ENCODE measurements at places on chromosomes 4 and X.

DNA sequence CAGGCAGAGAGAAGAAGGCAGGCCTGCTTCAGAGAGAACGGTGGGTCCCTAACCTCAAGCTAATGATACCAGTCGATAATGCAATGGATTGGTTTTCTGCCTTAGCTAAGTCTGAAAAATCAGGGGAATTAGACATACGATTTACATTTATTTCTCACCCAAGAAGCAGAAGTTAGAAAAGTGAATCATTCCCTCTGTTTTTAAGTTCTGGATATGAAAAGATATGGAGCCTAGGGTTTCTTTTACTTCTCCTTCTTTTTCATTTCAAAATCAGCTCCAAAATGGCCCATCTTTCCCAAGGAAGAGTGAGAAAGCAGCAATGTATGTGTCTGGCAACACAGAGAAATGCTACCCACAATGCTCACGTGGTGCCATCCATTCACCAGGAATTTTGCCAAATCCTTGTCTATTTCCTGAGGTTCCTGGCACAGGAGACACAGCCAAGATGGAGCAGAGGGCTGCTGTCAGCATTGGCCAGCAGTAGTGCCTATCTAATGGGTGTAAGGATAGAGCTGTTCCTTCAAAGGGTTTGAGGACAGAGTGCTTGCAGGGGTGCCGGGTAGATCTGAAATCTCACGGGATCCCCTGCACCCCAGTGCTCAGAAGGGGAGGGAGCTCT is 231.5 kb downstream of the MAML3 start:
- peak; percentile 74 for DNase-seq

DNA sequence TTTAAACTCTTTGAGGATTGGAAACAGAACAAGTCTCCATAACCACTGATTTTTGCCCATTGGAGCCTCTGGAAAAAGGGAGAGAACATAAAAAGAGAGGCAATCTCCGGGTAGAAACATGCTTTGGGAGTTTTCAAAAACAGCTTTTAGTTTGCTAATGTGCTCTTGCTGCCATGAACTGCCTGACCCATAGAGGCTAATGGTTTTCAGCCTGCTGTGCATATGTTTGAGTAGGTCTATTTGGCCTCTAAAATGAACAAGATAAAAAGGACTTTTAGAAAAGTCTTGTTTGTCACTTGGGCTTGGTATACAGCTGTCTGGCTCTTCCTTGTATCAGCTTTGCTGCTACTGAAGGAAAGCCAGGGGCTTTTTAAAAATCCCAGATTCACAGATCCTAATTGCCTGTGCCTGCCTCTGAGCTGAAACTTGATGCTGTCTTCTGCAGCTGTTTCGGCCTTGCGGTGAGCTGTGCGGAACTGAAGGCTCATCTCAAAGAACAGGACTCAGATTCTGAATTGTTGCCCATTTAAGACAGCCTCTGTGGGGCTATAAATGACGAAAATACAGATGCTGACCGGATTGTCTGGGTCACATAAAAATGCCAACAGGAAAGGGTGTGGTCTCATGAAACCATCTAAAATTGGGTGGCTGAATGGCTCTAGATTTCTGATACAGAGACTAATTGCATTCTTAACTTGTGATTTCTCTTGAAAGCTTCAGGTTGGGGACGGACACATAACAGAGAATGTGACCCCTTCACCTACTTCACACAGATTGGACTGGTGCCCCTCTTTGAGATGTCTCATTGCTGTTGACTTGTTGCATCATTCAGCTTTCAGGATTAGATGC is 18.4 kb upstream of the ZNF41 start:
- DNase-seq: peak; percentile 38

GRCh38 chr4:1099270-1099669 is 14.1 kb downstream of the RNF212 start:
- DNase-seq: no peak

- DNase-seq: no peak
Observed at GRCh38 chr4:148730082-148730640, 287.9 kb upstream of the NR3C2 start.

DNA sequence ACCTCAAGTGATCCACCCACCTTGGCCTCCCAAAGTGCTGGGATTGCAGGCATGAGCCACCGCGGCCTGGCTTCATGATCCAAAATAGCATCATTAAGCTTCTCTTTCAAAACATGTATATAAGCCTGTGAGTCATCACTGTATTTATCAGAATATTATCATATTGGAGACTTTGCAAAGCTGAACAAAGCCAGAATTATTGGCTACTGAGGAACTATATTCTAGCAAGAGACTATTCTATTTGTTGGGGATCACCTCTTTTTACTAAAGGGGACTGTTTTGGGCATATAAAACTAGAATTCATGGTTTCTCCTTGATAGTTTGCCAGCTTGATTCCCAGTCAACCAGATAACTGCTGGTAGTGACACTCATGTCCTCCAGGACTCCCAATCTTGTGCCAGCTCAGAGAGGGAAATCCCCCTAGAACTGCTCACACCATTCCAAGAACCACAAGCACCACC is 40.1 kb downstream of the TET2 start:
- peak; percentile 64 for DNase-seq

- no peak for DNase-seq
Observed at GRCh38 chr4:156953001-156953400, 18.6 kb downstream of the PDGFC start.

GRCh38 chr4:102319594-102319993 is 25.7 kb downstream of the SLC39A8 start:
- no peak for DNase-seq

GRCh38 chr4:153933915-153934687 is 145.2 kb upstream of the SFRP2 start:
- DNase-seq: no peak

DNA sequence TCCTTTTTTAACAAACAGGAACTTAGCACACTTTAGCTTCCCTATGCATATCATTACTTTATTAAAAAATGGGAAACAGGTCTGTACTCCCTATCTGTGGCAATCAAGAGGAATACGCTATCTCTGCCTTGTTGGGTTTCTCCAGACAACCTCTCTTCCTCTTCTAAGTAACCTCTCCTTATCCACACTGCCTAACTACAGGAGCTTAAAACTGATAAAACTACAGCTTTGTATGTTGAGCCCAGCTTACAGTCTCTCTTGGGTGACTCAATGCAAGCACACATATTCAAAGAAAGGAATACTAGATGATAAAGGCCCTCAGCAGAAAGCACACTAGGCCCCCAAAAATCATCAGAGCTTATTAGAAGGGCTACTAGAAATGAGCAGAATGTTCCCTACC is 8.9 kb downstream of the NUP62CL start:
- no peak for DNase-seq

DNA sequence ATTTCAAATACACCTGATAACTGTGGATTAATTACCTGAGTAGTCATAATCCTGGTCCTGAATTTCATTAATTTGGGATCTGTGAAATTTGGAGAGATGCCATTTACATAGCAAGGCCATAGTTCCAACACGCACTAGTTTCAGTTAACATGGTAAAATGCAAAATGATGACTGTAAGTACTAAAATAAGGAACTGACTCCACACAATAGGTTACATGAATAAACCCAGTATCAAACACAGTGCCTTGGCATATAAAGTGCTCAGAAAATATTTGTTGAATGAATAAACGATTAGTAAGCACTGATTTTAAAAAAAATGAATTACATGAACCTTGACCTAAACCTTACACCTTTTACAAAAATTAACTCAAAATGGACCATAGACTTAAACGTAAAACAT is 9.0 kb downstream of the FBXO8 start:
- no peak for DNase-seq

GRCh38 chrX:80285131-80285773 is 135.0 kb upstream of the TENT5D start:
- DNase-seq: peak; percentile 28

GRCh38 chrX:12494400-12495138 is 296.6 kb upstream of the PRPS2 start:
- no peak for DNase-seq

DNA sequence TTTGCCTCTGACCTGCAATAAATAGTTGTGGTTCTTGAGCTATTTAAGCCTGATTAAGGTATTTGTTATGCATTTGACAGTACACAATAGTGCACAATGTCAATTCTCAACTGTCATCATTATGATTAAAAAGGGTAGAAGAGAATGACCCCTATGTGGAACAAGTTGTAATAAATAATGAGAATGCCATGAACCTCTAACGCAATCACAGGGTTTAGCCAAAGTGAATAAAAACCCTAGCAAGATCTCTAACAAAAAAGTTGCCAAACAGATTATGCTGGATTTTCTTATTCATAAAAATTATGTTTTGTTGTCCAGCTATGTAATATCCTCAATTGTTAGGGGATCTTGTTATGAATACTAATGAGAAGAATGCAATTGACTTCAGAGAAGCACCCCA is 387.4 kb downstream of the GPAT3 start:
- DNase-seq: no peak

GRCh38 chrX:100652266-100652665 is 8.3 kb downstream of the SRPX2 start:
- no peak for DNase-seq

DNA sequence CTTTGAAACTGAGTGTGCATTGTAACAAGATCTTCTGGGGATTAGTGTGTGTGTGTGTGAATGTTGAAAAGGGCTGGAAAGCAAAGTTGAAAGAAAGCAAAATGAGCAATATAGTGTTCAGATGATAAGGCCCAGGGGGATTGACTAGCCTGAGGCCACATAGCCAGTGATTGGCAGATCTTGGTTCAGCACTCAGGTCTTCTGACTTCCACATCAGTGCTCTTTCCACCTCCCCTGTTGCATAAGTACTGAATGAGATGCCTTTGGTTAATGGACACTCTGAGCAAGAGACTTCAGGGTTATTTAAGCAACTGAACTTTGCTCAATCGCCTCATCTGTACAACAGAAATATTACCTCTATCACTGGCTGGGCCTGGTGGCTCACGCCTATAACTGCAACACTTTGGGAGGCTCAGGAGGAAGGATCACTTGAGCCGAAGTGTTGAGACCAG is 120.4 kb downstream of the TMEM164 start:
- DNase-seq: peak; percentile 29

DNA sequence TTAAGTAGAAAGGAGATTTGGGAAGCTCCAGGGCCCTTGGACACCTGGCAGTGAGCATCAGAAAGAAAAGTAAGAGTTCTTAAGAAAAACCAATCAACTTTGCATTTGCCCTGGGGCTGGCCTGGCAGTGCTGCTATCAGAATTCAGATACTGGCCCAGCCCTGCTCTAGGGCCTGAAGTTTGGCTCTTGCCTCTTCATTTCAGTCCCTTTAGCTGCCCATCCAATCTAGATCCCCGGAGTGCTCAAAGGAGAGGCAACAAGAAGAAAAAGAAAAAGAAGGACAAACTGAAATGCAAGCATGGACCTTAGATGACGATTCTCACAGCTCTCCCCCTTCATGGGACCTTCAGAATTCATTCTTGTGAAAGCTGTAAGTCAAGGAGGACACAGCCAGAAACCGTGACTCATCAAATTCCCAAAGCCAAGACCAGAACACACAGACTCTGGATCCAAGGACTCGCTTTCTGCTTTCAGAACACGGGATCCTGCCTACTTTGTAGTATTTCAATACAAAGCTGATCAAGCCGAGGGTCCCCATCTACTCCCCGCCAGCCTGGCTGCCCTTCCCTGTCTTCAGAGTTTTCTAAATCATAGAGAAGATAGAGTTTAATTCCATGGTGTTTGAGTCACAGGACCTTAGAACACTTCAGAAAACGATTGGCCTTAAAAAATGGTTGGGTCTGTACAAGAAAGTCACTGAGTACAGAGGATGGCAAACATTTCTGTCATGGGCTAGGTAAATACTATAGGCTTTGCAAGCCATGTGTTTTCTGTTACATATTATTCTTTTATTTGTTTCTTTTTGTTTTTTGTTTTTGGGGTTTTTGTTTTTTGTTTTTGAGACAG is 103.7 kb downstream of the RBM47 start:
- DNase-seq: peak; percentile 94

GRCh38 chr4:16034010-16034748 is 49.6 kb downstream of the PROM1 start:
- peak; percentile 16 for DNase-seq

GRCh38 chrX:116499780-116500179 is 37.0 kb upstream of the CT83 start:
- DNase-seq: peak; percentile 39

GRCh38 chr4:15006416-15007024 is 4.2 kb downstream of the CPEB2 start:
- no peak for DNase-seq

GRCh38 chr4:52550186-52550585 is 108.9 kb downstream of the USP46 start:
- no peak for DNase-seq

DNA sequence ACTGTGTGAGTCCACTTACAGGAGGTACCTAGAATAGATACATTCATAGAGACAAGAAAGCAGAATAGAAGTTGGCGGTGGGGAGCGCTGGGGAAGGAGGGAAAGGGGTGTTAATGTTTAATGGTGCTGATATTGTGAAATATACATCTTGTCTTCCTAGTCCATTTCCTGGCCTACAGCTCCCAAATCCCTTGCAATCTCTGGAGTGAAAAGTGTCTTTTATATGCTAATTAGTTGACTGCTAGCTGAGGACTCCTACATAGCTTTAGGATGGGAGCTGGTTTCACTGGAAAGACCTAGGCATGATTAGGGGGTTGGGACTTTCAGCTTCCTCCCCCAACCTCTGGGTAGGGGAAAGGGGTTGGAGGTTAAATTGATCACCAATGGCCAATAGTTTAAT is 36.0 kb downstream of the FUNDC1 start:
- DNase-seq: no peak

DNA sequence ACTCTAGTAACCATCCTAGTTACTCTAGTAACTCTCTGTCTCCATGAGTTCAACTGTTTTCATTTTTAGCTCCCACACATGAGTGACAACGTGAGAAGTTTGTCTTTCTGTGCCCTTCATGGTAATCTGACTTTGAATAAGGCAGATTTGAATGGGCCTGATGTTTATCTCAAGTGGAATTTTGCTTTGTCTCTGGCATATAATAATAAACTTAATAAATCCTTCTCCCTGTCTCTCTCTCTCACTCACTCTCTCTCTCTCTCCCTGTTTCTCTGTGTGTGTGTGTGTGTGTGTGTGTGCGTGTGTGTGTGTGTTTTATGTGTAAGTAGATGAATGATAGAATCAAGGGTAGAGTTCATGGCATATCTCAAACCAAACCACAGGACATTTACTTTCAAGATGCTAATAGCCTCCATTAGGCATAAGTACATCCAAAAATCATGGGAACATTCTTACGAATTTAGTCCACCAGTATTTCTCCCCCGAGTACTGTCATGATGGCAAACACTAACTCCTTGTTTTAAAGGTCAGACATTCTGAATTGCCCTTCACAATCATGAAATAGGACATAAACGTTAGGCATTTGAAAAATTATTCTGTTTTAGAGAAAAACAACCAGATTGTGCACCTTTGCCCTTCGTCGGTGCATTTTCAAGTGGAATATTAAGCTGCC is 193.1 kb downstream of the SPATA18 start:
- DNase-seq: no peak

DNA sequence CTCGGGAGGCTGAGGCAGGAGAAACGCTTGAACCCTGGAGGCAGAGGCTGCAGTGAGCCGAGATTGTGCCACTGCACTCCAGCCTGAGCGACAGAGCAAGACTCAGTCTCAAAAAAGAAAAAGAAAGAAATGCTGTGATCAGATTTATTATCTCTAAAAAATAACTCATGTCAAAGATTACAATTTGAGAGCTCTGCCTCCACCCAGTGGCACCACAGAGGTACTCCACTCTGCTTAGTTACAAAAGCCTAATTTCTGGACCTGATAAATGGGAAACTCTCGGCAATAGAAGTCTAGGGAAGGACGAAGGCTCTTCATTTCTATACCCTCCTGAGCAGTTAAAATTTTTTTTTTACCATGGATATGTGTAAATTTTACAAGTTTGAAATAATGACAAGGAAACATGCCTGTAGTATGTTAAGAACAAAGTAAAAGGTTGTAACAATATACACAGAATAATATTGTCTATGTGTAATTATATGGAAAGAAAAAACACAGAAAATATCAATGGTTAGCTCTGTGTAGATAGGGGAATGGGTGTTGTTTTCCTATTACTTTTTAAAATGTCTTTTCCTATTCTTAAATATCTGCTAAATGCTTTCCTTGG is 149.8 kb downstream of the STIM2 start:
- peak; percentile 83 for DNase-seq

All from fibroblast of pulmonary artery (primary cell).